ENCODE measurements at places on chromosomes 11 and 22.
A peak's percentile ranks its signal among the peaks of the same experiment; 100 is the strongest.

- no peak for DNase-seq
Observed at GRCh38 chr11:66457826-66458225, 8.9 kb upstream of the PELI3 start.

DNA sequence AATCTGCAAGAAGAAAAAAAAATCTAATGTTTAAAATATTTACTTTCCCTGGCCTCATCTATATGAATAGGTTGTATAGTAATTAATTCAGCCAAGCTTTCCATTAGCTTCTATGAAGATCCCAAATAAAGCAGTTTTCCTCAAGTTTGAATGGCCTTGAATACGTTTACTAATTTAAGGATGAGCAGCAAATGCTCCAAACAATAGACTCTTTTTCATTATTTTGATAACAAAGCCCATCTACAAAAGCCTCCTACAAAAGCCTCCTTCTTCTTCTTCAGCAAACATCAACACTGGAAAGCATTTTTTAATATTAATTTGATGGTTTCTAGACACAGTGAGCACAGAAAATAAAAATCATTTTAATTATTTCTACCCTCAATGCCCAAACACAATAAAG is 1130.3 kb upstream of the CNTN5 start:
- no peak for DNase-seq

- no peak for DNase-seq
Observed at GRCh38 chr22:21000987-21001600, 824 bp downstream of the THAP7 start.

DNA sequence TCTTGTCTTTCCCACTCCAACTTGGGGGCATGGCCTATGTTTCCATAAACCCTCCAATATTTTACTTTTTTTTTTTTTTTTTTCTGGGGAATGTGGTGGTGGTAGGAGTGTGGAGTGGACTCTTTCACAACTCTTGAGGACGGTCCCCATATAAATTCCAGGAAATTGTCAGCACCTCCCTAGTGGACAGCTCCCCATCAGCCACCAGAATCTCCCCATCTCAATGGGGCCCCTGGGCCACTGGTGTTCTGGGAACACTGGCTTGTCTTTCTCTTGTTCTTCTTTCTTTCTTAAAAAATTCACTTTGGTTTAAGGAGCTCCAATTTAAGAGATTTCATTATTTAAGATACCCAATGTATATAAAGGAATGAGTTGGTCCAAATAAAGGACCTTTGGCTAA is 74.1 kb downstream of the ADM start:
- DNase-seq: no peak

- DNase-seq: no peak
Observed at GRCh38 chr11:1852271-1852876, 510 bp upstream of the LSP1 start.

DNA sequence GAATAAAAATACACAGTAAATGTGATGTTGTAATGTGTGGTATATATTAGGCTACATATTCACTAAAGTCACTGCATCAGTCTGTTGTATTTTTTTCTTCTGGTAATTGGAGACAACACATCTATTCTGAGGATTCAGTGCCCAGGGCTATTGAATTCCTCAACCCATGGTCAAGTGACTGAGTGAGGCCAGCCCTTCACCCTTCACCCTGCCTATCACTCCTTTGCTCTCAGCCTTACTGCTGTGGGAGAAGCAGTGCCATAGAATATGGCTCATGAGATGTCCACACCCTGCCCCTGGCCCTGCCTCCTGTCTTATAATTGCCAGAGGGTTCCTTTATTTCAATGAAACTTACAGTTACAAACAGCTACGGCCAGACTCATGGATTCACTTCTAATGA is 295.6 kb downstream of the NTM start:
- DNase-seq: no peak

DNA sequence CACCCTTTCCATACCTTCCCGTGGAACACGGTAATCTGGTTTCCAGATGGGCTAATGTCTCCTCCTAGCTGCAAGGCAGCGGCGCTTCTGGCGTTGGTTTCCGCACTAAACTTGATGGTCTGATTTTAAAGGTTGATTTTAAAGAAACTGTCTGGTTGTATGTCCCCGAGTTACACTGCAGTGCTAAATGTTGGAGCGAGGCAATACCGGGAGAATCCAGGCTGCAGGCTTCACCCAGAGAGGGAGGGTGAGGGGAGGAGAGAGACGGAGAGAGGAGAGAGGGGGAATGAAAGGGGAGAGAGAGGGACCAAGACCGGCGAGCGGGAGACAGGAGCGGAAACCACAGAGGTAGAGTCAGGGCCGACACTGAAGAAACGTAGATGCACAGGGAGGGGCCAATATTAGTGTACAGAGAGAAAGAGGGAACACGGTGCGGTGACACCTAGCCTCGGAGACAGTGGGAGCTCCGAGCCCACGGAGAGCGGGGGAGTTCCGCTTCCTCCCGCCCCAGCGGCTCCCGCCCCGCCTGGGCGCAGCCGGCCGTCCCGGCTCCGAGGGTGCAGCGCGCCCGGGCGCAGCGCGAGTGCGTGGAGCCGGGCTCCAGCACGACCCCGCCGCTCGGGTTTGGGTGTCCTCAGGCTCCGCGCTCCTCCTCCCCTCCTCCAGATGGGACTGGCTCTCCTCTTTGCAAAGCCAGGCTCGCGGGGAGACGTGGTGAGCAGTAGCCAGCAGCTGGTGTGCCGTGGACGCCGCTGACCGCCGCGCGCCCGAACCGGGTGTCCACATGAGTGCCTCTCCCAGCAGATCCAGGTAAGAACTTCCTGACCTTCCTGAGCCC is 71.9 kb upstream of the GRAMD1B start:
- peak; percentile 49 for DNase-seq

- peak; percentile 45 for DNase-seq
Observed at GRCh38 chr22:27801616-27802345, at the start of gene MN1. Gene MN1 (minus strand): TSS chr22:27801756. CDS start chr22:27800543, 1,213 bp downstream.

DNA sequence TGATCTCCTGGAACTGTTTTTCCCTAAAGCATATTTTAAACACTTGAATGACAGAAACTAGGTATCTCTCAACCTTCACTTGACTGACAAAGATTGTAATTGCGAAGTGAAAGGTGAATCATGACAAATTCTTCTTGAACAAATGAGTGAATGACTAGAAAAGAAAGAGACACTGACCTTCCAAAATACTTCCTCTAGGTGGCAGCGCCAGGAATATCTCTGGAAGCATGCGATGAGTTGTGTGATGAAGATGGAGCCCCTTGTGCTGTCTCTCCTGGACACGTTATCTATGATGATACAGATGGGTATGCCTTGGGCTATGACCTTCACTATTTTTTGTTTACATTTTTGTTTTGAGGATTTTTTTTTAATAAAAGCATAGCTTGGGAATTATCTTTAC is 7.0 kb upstream of the CASP12 start:
- no peak for DNase-seq

All from activated T-cell treated with anti-CD3 and anti-CD28 coated beads, Interleukin-2, amount 50 U/mL, for 72 hours (primary cell).